ENCODE measurements at places on chromosomes 12 and 14.

GRCh38 chr14:33590891-33591630 lies 359.8 kb downstream of the EGLN3 start:
- DNase-seq: no peak

DNA sequence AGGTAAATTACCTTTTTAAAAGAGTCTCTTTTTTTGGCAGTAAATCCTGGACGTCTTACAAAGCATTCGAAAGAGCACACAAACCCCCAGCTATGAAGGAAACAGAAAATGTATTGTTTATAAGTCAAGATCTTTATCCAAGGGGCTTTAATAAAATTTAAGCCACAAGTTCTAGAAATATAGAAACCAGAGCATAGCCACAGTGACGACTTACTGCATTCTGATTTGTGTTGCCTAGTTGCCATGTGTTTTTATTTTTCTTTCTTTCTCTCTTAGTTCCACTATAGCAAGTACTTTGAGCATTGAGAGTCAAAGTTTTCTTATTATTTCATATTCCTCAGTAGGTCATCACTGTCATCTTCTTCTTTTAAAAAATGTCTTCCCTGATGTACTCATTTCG lies 47.8 kb upstream of the TBPL2 start:
- no peak for DNase-seq

DNA sequence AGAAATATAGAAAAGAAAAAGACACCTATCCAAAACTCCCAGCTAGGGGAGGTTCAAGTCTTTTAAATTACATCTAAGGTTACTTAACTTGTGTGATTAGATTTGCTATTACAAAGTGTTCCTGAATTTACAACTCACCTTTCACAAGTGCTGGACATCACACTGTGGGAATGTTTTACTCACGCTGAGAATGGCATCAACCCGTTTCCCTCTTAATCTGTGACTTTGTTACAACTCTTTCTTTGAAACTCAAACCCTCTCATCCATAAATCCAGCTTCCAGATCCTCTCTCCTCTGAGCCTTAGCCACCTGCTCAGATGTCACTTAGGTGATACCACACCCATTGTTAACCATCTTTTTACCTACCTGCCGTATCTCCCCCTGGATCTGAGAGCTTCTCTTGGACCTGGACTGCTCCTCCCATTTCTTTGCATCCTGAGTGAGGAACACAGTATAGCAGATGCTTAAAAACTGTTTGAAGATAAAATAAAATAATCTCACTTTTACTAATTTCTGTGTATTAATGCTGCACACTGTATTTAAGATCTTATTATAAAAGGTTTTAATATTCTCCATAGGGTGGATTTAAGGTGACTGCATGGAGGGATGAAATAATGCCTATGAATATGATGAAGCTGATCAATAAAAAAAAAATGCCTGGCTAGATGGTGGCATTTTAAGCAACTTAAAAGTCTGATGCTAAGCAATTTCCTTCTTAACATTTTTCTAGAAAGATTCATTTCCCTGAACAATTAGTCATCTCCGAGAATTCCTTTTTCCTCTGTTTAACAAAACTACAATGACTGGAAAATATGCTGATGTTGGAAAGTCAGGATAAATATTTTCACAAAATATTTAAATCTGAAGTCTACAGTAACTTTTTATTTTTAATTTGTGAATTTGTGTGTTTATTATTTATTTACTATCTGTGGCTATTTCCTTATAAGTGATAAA lies 39.1 kb upstream of the NAP1L1 start:
- DNase-seq: no peak

- DNase-seq: no peak
Measured at GRCh38 chr14:103257211-103257962, 76.7 kb upstream of the EIF5 start.

GRCh38 chr12:18327036-18327435 lies 65.7 kb downstream of the PIK3C2G start:
- DNase-seq: no peak

DNA sequence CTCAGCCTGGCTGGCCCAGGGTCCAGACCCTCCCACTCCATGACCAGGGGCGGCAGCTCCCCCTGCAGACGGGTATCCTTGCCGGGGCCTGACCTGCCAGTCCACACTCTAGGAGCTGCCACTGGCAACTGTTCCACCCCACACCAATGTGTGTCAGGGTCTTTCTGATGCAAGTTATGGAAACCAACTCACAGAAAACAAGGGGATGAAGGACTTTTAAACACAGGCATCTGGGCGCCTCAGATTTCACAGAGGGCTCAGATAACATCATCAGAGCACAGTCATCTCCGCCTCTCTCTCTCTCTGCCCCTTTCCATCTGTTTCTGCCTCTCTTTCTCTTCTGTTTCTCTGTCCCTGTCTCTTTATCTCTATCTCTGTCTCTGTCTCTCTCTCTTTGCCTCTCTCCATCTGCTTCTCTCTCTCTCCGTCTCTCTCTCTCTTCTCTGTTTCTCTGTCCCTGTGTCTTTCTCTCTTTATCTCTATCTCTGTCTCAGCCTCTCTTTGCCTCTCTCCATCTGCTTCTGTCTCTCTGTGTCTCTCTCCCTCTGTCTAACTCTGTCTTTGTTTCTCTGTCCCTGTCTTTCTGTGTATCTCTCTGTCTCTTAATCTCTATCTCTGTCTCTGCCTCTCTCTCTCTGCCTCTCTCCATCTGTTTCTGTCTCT lies 67.4 kb upstream of the FBRSL1 start:
- no peak for DNase-seq

GRCh38 chr14:68368850-68369249 lies 424.0 kb downstream of the ZFP36L1 start:
- no peak for DNase-seq

DNA sequence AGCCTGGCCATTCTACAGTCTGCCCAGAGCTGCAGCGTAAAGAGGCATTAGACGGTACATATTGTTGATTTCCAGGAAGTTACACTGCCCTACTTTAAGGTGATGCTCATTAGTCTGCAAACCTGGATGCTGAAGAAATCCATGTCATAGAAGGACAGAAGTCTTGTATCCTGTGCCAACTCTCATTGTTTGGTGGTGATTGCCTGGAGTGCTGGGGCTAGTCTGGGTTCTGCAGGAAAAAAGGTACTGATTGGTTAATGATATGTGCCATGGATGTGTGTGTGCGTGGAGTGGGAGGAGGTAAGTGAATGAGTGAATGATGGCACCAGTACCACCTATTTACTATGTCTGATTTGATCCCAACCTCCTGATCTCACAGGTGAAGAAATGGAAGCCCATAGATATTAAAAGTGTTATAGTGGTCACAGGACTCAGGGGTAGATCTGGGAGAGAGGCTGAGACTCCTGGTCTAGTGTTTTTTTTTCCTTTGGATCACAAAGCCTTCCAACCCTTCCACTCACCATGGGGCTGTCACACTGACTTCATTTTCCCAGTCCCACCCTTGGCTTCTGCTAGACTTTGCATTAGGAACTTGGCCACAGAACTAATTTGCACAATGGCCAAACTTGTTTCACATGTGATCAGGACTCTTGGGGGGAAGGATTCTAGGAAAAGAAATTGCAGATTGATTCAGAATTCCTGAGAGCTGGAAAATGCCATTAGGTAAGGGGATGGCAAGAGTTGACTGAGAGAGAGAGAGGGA lies 96.1 kb downstream of the TMX1 start:
- DNase-seq: no peak

DNA sequence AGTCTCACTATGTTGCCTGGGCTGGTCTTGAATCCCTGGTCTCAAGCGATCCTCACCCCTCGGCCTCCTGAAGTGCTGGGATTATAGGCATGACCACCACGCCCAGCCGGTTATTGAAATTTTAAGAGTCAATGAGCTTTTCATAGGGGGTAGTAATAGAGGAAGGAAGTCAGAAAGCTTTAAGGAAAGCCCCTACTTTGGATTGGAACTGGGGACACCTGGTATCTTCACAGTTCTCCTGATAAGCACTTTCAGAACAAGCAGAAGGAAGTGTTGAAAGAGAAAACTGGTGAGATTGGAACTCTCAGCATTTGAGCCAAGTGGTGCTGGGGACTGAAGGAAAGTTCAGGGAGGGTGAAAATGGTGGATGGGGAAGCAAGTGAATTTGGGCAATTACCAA lies 5.1 kb downstream of the SLC4A8 start:
- no peak for DNase-seq

GRCh38 chr12:122013136-122013535 lies 8.5 kb upstream of the BCL7A start:
- no peak for DNase-seq

DNA sequence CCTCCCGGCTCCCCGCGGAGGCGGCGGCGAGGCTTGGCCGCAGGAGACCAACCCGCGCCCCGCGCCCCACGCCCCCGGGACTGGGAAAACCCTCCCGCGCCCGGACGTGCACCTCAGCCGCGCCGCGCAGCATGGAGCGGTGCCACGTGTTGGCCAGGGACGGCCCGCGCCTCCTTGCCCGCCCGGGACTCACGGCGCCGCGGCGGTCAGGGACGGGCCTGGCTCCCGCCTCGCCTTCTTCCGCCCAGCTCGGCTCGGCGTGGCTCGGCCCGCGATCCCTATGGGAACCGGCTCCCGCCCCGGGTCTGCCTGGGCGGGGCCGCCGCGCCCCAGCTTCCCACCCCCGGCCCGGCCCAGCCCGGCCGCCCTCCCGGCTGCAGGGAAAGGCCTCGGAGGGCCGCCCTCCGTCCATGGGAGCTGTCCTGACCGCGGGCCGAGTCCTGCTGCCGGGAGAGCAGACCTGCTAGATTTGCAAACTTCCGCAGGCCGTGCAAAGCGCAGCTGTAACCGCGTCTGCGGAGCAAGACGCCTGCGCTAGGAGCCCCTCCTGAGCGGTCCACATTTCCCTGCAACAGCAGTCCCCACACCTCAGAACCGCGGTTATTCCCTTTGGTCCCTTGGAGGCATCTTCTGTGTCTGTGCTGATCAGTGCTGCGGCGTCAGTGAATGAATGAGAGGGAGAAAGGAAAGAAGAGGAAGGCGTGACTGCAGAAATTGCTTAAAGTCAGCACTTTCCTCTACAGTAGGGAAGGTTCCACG lies at the start of gene CDKL1:
Gene CDKL1, minus strand, starts transcription at position 251 of the 759 bp plus-strand sequence. CDS start 1,013 bp downstream, outside the sequence.
- no peak for DNase-seq

GRCh38 chr12:79835377-79835843 lies 99.5 kb downstream of the PPP1R12A start:
- no peak for DNase-seq

- no peak for DNase-seq
Measured at GRCh38 chr14:92451245-92451644, 62.3 kb upstream of the RIN3 start.

DNA sequence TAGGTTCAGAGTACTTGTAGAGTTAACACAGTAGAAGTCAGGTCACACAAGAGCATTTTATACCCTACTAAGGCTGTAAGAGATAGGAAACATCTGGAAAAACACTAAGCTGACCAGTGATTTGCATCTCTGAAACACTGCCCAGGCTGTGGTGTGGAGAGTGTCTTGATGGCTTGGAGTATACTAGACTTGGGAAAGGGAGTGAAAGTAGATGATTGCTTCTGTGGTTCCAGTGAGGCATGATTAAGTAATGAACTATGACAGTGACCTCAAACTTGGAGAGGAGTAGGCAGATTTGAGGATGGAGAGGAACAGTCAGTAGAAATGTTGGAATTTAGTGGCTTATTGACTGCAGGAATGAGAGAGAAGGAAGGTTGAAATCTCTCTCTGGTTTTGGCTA lies 201.2 kb downstream of the FLRT2 start:
- DNase-seq: no peak

- no peak for DNase-seq
Measured at GRCh38 chr14:95410838-95411237, 91.1 kb upstream of the CLMN start.

- DNase-seq: no peak
Measured at GRCh38 chr12:78880078-78880477, 15.5 kb downstream of the SYT1 start.

DNA sequence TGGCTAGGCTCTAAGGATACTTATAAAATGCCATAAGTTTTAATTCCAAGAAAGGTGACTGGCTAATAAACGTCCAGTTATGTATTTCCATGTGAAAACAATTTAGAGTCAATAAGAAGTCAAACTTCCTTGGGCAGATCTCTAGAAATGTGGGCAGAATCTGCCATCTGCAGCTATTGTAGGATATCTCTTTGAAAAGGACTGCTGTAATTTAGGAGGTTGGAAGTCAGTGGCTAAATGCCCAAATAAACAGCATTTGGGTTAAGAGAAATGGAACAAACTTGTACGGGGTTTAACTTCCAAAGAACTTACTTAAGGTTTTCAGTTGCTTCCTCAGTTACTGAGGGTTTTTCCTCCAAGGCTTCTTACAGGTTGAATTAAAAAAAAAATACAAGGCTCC lies 121.6 kb downstream of the FIGNL2 start:
- DNase-seq: no peak

DNA sequence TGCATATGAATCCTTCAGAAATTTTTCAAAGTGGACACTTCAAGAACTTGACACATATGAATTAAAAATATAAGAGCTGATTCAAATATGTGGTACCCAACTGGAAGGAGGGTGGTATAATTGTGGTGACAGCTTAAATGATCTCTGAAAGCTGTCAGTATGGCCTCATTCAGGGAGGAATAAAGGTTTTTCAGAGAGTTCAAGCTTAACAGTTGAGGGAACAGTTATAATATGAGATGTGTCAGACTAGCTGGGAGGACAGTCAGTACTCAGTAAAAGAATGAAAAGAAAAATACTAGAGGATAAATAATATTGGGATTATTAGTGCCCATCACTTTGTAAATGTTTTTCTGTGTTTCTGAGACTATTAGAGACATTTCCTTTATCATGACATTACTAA lies 277.5 kb downstream of the RASSF9 start:
- DNase-seq: no peak

GRCh38 chr14:85528080-85528896 lies 1.7 kb upstream of the FLRT2 start:
- DNase-seq: no peak

GRCh38 chr12:24360907-24361306 lies 411.4 kb upstream of the SOX5 start:
- no peak for DNase-seq

- peak; percentile 35 for DNase-seq
Measured at GRCh38 chr14:87712396-87713090, 280.4 kb downstream of the GALC start.

DNA sequence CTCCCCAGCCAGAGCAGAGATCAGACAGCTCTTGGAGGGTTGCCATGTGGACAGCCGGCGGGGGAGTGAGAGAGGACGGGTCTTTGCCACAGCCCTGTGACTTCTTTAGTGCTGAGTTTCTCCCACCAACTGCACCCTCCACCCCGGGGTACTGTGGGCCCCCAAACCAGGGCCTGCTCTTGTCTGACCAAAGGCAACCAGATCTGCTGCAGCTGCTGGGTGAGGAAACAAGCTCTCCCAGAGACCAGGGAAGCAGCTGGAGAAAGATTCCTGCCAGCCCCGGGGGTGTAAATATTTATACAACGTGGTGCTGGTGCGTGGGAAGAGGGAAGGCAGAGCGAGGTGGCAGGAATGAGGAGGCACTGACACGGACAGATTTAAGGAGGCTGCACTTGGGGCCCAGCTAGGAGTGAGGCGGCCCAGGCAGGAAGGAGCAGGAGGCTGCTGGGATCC lies 14.3 kb upstream of the ZFP36L1 start:
- no peak for DNase-seq

All from SK-N-MC (cell line).